Mammary epithelial cell (primary cell): ENCODE measurements at places on chromosomes 2 and 18. TPM values are rescaled to one million over a fixed set of nuclear protein-coding genes. Genes with fewer than 3 reads are reported as not detected.

DNA sequence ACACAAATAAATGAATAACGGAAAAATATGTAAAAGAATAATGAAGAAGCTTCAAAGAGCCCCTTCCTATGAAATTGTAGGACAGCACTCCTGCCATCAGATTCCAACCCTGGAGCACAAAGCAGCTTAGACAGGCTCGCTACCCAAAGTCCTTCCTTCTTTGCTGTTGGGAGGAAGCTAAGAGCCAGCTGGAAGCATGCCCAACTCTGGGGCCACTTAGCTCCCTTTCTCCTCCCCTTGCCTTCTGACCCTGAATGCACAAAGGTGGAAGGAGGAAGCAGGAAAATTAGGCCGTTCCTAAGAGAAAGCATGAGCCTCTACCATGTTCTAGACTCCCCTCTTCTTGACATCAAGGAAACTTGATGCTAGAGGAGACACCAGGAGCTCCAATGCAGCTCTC is 700.8 kb downstream of the RNF144A start:
- DNase-seq: no peak

- DNase-seq: peak; percentile 87
Observed at GRCh38 chr2:12087671-12088380, 341.4 kb downstream of the LPIN1 start.

- DNase-seq: no peak
Observed at GRCh38 chr2:237746302-237747080, 52.1 kb upstream of the RBM44 start.

DNA sequence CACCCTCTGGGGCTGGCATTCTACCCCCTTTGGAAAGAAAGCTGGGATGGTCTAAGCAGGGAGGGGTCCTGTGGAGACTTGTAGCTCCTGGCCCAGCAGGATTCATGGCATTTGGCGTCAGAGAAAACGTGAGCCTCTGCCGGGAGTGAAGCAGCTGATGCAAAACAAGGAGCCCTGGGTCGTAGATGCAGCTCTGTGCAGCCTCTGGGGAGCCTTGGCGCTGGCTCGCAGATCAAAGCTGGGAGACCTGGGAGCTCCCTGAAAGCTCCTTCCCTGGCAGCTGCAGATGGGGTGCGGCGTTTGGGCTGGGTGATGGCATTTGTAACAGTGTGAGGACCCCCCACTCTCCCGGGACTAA is 148.3 kb downstream of the KLHL29 start:
- DNase-seq: no peak

DNA sequence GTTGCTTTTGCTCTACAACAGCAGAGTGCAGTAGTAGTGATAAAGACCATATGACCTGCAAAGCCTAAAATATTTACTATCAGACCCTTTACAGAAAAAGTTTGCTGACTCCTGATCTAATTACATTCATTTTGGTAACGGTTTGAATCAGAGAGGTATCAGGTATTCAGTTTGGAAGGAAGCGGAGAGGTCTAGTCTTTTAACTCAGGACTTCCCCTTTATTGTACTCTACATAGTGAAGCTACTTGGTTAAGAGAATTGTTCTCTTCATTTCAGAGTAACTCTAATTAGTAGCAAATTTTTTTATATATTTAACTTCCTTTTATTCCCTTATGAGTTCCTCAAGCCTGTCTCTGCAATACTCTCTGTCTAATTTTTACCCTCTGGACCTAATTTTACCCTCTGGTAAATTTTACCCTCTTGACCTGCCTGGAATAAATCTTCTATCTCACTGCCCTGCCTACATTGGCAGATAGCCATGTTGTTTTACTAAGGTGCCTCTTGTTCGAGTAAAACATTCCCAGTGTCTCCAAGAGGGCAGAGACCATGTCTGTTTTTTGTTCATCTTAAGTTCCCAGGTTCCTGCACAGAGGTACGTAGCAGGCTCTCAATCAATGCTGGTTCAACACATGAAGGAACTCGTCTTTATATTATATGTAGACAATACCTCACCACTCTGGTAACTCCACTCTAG is 170.6 kb downstream of the DNAH6 start:
- no peak for DNase-seq

GRCh38 chr18:67525328-67526099 is 9.0 kb upstream of the DSEL start:
- peak; percentile 89 for DNase-seq

- DNase-seq: no peak
Observed at GRCh38 chr2:67559156-67559555, 162.0 kb downstream of the ETAA1 start.

GRCh38 chr2:125455110-125455509 is 1200.8 kb upstream of the GYPC start:
- no peak for DNase-seq

SULT1C2 gene
- total RNA-seq: not detected in 2 replicates

ABHD3 gene
- 15.8 and 19.6 TPM in 2 replicates for total RNA-seq

VWC2L gene
- total RNA-seq: not detected
